Colonic mucosa (tissue), 4 donors: ENCODE measurements at places on chromosomes 13 and 19.

GRCh38 chr13:50544211-50544610 is 299.3 kb downstream of the DLEU7 start:
- no peak for DNase-seq

DNA sequence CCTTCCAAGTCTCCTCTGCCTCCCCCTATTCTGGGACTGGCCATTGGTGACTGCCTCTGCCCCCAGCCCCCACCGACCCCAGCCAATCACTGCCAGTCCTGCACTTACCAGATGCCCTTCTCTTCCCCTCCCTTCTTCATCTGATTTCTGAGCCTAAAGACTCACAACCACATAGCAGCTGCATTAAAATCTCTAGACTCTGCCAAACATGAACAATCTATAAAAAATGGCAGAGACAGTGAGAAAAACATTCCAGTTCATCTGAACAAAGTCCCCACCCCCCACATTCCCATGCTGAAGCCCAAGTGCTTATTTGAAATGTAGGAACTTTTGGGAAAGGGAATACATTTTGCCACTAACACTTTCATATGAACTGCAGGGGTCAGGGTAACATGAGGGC is 60.8 kb downstream of the KCTD12 start:
- no peak for DNase-seq

DNA sequence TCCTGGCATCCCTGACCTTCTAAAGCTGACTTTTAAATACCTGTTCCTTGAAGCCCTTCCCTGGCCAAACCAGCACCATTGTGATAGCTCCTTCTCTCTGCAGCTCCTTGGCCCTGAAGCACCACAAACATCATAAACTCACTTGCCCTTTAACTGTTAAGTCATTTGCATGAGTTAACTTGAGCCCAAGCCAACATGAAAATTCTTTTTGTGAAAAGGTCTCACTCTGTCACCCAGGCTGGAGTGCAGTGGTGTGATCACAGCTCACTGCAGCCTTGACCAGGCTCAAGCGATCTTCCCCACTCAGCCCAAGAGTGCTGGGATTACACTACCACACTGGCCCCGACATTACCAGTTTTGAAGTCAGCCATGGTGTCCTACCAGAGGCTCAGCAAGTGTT is 87.8 kb downstream of the ZIC5 start:
- no peak for DNase-seq

GRCh38 chr19:13078897-13079541 is 23.6 kb downstream of the LYL1 start:
- DNase-seq = peak; percentile 72

DNA sequence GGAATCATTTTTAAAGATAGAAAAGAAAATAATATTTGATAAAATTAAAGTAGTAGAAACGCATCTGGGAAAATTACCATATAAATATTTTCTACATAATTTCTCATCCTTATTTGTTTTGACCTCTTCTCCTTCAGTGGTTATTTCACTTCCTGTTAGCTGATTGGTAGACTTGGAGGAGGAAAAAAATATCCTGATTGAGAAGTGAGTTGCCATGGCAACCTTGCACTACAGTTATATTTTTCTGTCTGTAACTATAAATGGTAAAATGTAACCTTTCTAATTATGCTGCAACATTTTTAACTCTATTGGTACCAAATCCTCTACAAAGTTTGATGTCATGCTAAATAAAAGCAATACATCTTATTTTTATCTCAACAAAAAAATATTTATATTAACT is 45.2 kb downstream of the SCEL start:
- no peak for DNase-seq

DNA sequence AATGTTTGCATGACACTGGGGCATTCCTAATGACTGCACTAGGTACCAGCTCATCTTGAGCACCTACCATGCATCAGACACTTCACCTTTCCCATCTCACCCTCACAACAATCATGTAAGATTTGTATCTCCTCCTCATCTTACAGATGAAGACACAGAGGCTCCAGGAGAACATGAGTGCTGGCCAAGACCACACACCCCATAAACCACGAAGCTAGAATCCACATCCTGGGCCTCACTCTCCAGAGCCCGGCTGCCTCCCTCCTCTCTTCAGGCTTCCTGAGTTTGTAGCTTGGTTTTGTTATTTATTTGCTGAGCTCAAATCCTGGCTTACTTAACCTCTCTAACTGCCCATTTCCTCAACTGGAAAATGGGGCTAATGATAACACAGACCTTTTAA is 25.9 kb downstream of the FAM216B start:
- DNase-seq = no peak

DNA sequence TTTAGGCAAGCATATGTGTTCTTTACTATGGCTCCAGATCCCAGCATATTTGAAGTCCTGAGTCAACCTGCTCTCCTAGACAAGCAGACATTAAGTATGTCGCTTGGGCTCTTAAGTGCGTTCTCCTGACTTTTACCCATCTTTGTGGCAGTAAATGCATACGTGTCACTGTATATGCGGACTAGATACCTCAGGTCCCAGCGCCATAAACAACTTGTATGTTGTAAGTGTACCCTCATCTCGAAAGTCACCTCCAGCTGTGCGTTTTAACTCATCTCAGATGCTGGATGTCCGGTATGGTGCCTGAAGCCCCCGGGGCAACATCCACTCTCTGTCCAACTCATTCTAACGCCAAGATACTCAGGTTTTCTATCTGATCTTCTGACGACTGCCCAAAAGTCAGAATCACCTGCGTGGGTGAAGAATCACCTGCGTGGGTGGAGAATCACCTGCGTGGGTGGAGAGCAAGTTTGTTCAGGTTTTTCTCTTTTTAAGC is 1.7 kb downstream of the PTOV1 start:
- DNase-seq = no peak

DNA sequence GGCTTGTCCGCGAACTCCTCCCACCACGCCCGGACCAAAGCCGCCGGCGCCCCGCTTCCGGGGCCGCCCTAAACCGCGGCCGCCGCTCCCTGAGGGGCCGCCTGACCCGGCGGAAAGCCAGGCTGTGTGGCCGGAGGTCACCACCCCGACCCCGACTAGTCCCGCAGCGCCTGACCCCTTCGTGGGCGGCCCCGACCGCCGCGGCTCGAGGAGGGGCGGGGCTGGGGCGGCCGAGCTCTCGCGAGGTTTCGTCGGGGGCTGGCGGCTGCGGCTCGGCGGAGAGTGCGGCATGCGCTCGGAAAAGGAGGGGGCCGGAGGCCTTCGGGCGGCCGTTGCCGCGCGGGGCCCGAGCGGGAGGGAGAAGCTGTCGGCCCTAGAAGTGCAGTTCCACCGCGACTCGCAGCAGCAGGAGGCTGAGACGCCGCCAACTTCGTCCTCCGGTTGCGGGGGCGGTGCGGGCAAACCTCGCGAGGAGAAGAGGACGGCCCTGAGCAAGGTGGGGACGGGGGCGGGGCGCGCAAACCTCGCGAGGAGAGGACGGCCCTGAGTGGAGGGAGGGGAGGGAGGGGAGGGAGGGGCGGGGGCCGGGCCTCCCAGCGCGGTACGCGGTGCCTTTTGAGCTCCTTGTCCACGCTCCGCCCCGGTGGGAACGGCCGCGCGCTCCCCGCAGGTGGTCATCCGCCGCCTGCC is at the start of gene UPF3A:
TSS of gene UPF3A (plus strand) at position 251 of the 690 bp plus-strand sequence. CDS start at position 290, 39 bp downstream.
- peak; percentile 89 for DNase-seq

DNA sequence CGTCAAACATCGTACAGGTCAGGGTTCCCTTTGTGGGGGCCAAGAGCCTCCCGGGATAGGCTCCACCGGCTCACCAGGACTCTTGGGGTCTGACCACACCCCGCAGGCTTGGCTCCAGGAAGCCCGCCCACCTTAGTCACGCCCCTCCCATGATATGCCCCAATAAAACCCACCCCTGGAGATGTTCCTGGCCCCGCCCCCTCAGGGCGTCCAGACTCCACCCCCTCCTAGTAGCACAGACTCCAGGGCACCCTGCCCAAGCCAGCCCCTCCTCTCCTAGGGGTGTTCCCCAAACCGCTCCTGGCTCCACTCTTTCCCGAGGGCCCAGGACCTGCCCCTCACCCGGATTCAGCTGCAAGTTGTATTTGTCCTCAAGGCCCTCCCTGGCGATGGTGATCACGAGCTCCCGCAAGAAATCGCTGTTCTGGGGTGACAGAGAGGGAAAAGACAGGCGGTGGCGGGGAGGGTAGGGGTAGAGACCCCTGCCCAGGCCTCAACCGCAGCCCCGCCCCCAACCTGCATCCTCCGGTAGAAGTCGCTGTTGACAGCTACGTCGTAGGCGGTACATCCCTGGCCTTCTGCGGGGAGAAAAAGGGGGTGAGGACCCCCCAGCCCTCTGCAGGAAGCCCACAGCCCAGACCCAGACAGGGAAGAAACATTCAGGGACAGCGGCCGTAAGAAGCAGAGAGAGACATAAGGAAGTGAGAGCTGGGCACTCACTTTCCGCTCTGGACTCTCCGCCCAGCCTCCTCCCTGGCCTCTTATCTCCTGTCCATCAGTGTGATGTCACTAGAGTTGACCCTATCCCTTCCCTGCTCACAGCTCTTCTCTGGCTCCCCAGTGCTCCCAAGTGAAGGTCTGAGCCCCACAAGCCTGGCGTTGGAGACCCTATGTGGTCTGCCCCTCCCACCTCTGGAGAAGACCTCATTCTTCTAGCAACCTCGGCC is 3.9 kb downstream of the PIH1D1 start:
- peak; percentile 50 for DNase-seq

DNA sequence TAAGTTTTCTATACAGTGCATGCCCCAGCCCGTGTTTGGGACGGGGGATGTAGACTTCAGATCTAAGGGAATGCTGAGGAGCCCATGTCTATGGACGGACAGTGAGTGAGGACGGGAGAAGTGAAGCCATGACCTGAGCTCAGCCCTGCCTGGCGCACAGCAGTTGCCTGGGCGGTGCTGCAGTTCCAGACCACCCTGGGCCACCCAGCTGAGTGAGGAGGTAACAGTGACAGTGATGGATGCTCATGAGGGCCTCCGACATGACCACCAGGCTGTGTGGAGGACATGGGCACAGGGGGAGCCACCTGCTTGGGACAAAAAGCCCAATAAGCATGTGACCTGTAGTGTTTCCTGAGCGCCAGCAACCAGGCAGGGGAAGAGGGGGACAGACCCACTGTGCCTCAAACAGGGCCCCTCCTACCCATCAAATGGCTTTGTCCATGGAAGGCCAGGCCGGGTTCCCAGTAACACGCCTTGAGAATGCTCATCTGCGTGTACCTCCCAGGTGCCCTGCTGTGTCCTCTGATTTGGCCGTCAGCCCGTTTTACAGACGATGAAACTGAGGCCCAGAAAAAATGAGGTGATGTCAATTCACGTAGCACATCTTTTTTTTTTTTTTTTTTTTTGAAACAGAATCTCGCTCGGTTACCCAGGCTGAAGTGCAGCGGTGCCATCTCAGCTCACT is 22.6 kb downstream of the NOSIP start:
- DNase-seq = no peak

DNA sequence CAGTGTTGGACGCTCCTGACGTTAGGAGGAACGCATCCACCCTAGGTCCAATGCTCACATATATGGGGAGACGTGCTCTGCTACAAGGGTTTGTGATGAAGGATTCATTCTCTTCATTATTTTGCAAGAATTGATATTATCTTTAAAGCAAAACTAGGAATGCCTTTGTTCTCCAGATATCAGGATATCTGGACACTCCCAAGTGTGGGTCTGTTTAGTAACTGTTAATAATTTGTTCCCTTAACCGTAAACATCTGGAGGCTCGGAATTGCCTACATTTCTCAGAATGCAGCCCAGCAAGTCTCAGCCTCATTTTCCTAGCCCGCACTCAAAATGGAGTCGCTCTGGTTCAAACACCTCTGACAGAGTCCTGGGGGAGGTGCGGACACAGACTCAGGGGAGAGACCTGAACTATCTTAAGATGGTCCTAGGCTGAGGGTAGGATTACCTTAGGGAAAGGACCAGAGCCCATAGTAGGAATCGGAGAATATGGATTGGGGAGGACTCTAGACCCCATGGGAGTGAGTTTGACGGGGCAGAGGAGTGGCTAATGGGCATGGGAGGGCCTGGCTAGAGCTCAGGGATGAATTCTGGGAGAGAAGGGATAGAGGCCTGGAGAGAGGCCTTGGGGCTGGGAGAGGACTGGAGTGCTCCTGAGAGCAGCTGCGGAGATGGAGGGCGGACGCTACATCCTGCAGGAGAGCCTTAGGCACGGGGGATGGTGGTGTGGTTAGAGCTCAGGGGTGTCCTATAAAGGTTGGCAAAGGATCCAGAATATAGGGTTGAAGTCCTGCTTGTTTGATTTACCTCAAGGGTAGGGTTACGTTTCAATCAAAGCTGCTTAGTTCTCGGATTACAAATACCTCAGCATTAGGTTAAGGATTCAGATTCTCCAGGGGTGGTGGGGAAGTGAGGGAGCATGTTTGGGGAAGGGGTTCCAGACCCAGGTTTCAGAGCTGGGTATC is 43.2 kb downstream of the ZNF331 start:
- no peak for DNase-seq

GRCh38 chr13:106468744-106469590 is 66.5 kb downstream of the EFNB2 start:
- DNase-seq = no peak

- DNase-seq = no peak
Measured at GRCh38 chr13:25478186-25478585, 106.4 kb downstream of the ATP8A2 start.

DNA sequence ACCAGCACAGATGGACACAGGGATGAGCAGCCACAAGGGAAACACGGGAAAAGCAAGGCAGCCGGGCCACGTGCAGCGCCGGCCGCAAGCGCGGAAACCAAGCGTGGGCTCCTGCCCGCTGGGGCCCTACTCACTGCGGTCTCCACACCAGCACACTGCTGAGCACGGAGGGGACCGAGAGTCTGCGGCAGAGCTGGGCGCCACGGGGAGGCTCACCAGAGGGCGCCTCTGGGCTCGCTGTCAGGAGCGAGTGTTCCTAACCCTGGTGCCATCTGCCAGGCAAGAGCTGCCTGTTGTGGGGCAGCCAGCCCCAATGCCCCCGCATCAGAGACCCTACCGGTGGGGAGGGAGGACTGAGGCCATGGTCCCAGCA is 26.5 kb downstream of the MPND start:
- DNase-seq = peak; percentile 68

- peak; percentile 22 for DNase-seq
Measured at GRCh38 chr13:37899753-37900152, 30.2 kb upstream of the TRPC4 start.

DNA sequence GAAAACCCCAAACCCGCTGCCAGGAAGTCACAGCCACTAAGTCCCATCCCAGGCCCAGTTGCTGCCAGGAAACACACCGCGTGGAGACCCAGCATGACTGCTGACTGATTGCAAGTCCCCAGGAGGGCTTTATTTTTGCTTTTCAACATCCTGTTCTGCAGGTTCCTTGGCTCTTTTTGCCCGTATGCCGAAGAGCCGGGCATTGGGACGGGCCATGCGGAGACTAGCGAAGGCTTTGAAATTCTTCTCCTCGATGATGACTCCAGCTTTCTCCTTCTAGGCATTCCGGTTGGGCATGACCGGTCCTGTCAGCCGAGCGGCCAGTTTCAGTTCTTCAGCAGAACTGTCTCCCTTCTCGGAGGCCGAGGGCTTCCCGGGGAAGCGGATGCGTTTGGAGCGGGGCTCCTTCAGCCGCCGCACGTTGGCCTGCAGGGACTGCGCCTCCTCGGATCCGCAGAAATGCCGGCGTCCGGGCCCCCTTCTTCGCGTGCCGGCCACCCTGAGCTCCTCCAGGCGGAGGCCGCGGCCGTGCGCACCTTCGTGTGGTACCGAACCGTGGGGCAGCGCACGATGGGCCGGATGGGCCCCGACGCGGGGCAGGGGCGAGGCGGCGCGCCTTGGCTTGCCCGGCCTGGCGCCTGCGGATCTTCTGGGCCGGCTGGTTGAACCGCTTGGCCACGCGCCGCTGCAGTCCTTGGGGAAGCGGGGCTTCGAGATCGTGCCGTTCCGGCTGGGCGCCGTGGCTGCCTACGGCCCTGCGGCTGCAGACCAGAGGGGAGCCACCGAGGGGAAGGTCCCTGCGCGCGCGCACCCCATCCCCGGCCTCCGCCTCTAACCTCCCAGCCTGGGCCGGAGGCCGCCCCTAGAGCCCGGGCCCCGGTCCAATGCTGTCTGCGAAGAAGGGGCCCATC is 15.2 kb downstream of the ZSCAN5C start:
- DNase-seq = no peak
